CD4-positive, alpha-beta T cell treated with Interleukin-15 for 1 hour (primary cell): ENCODE measurements at places on chromosomes 6 and 20.

GRCh38 chr20:12598894-12599293, 409.9 kb upstream of the SPTLC3 start:
- DNase-seq: no peak

- no peak for DNase-seq
Observed at GRCh38 chr6:21726676-21727075, 133.1 kb downstream of the SOX4 start.

GRCh38 chr6:151452750-151453427, 963 bp upstream of the RMND1 start:
- DNase-seq: no peak

GRCh38 chr20:7930343-7930742, 9.9 kb downstream of the HAO1 start:
- no peak for DNase-seq

DNA sequence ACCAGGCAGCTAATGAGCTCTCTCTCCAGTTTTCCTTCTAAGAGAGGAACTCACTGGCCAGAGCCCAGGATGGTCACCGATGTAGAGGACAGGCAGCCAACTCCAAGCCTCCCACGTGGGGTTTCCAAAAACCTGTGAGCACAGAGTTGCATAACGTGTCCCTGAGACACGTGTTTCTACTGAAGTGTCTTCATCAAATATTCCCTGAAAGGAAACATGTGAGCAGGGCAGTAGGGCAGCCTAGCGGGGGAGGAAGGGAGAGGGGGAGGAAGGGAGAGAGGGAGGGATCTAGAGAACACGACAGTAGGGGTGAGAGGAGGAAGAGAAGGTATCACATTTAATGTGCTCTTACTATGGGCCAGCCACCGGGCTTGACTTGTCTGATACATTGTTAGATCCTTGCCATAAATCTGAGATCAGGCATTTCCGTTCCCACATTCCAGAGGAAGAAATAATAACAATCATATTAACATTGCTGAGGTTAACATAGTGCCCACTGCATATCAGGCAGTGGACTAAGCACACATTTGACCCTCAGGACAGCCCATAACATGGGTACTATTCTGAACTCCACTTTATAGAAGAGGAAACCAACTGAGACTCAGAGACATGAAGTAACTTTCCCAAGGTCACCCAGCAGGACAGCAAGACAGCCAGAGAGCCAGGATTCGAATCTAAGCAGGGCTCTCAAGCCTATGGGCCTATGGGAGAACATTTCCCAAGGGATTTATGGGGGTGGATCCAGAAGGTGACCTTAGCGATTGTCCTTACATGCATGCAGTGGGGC, 4.5 kb upstream of the SYS1 start:
- no peak for DNase-seq

DNA sequence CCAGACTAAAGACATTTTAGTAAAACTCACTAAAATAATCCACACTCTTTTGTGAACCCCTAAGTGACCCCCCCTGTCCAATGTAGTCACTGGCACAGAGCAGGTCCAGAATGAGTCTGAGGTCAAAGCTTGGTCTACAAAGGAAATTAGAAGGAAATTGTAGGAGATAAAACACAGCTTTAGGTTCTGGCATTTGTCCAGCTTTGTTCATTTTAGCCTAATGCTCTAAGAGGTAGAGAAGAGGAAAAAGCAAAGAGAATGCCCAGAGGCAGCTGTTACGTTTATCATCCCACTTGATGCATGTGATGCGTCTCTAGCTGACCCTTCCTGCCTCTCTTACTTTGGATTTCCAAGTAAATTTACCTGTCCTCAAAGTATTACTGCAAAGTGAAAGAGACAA, 62.5 kb downstream of the CNKSR3 start:
- no peak for DNase-seq

DNA sequence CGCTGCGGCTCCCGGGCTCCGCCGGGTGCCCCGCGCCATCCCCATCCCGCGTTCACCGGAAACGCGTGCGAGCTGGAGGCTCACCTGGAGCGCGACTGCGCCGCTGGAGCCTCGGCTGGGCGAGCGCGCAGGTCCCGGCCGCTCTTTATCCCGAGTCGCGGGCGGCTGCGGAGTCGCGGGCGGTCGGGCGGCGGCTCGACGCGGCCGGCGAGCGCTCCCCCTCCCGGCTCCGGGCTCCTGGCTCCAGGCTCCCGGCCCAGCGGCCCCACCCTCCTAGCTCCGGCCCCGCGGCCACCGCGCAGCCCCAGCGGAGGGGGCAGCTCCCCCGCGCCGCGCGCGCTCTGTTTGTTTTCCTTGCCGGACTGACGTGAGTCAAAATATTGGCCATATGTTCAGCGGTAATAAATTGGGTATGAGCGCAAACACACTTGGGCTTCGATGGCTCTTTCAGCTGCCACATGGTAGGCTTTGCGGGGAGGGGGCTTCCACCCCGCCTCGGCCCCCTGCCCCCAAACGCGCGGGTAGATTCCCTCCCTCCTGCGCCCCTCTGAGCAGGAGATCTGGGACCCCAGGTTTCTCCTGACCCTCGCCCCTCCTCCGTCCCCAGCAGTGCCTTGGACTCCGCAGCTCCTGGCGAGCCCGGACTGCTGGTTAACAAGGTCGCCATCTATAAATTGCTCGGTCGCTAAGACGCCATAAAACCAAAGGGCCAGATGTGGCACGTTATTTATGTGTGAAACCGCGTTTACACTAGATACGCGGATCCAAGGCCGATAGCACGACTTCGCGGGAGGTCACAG, 8.8 kb upstream of the NKX2-2 start:
- no peak for DNase-seq

- no peak for DNase-seq
Observed at GRCh38 chr20:12659942-12660341, 348.8 kb upstream of the SPTLC3 start.

DNA sequence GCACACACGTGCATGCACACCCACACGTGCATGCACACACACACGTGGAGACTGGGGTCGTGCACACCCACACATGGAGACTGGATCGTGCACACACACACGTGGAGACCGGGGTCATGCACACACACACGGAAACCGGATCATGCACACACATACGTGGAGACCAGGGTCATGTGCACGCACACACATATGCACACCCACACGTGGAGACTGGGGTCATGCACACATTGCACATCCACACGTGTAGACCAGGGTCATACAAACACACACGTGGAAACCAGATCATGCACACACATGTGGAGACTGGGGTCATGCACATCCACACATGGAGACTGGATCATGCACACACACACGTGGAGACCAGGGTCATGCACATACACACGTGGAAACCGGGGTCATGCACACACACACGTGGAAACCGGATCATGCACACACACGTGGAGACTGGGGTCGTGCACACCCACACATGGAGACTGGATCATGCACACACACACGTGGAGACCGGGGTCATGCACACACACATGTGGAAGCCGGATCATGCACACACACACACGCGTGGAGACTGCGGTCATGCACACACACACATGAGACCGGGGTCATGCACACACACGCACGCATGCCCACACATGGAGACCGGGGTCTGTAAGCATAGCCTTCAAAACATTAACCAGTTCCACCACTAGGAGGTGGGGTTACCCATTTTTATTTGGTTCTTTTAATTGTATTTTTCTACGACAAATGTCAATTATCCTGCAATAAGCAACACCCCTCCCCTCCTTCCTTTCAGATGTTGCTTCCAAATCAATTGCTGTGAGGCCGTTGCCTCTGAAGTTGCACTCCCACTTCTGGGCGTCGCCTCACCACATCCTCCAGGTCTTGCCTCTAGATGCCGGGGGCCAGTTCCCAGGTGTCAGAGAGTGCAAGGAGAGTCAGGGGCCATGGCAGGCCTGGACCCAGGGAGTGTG, 95.8 kb downstream of the TMEM242 start:
- no peak for DNase-seq

- no peak for DNase-seq
Observed at GRCh38 chr6:33860706-33861474, 57.1 kb upstream of the MLN start.

- no peak for DNase-seq
Observed at GRCh38 chr20:4127344-4127743, 112.0 kb upstream of the RNF24 start.

GRCh38 chr6:35168461-35168861, 27.3 kb upstream of the TCP11 start:
- no peak for DNase-seq

DNA sequence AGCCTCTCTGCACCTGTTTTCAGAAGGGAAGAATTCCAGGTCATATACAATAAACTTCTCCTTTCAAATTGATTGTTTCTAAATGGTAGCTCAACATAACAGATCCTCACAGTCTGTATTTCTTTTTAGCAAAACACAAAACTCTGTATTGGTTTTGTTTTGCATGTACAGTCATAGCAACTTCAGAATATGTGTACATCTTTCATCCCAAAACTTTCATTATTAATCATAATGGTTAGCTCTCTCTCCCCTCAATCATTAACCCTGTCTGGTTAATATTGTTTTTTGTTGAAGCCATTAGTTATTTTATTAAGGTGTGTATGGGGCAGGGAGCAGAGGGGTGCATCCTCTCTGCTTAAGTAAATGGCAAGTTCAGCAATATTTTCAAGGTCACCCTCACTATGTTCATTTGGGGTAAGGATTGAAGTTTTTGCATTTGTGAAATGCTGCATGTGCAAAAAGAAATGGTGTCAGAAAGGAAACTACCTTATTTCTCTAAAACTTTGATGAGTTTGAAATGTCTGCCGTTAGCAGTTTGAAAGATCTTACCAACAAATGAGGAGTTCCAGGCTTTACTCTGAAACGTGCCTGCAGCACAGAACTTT, 136.8 kb upstream of the BTBD3 start:
- DNase-seq: no peak

DNA sequence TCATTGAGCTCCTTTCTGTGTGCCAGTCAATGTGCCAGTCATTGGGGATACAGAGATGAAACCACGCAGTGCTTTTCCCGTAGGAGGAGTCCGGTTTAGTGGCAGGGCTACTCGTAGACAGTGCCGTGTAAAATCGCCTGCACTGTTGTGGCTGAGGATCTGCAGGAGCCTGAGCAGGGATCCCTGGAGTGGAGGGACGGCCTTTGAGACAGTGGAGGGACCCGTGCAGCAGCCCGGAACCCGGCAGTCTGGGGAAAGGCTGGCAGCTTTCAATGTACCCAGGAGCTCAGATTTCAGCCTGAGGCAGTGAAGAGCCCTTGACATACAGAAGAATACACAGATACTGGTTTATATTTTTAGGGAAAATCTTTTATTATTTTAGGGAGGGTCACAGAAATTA, 203.3 kb downstream of the ARID1B start:
- no peak for DNase-seq

DNA sequence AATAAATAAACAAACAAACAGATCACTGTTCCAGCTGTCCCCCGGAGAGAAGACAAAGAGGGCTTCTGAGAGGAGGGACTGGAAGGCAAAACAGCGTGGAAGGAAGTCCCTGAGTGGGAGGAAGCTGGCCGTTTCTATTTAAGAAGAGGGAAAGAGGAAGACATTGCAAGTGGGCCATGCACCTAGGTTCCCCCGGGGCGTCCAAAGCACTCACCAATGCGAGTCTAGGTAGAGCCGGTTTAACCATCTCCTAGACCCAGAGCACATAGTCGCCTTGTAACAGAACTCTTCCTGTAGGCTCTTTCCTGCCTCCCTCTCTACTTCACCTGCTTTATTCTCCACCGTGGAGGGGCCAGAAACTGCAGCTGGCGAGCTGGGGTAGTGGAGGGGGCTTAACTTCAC, 158.4 kb downstream of the ZDHHC14 start:
- DNase-seq: no peak

GRCh38 chr6:10522929-10523573, 1.9 kb downstream of the GCNT2 start:
- DNase-seq: no peak

GRCh38 chr6:51184046-51184445, 365.4 kb downstream of the TFAP2B start:
- no peak for DNase-seq

DNA sequence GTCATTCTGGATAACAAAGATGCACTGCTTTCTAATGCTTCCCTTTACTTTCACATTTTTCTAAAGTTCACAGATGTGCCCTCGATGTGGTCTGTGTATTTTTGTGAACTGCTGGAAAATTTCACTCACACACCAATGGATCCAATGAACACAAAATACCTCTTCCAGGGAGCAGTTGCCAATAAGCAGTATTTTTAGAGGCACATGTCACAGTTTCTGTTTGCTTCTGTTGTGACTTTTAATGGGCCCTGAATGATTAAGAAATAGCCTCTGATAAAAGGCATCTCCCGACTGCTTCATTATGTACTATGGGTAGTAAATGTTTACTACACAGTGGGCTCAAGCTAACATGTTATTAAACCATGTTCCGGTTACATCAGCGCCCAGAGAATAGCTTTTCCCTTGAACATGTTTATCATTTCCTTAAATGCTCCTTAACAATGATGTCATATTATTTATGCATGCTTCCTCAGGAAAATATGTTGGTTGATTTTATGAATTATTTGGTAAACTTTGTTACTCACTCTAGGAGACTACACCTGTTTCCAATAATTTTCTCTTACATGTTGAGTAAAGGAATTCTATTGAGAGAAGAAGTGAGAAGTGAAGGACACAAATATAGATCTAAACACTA, 188.0 kb downstream of the KCNQ5 start:
- DNase-seq: no peak

- no peak for DNase-seq
Observed at GRCh38 chr6:42350911-42351310, 100.8 kb downstream of the TRERF1 start.

GRCh38 chr20:39249798-39250197, 287.7 kb downstream of the DHX35 start:
- DNase-seq: no peak

- no peak for DNase-seq
Observed at GRCh38 chr6:41770381-41771057, 9.2 kb downstream of the FRS3 start.

GRCh38 chr6:106512968-106513574, 116.2 kb downstream of the RTN4IP1 start:
- DNase-seq: no peak

GRCh38 chr20:15703171-15703911, 869.9 kb downstream of the KIF16B start:
- no peak for DNase-seq

DNA sequence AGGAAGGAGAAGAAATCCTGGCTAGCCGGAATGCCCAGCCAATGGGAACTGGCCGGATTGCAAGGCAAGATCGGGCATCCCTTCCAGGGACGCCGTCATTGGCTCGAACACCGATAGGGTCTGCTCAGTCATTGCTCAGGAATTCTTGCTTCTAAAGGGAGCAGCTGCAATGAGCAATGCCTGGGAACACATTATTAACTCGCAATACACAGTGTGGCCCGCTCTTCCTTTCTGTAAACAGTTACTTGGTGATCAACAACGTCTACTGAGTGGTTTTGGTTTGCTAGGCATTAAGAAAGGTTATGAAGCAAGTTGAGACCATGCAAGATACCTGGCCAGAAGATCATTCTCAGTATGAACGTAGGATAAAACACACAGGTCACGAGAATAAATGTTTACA, 165.4 kb upstream of the CITED2 start:
- no peak for DNase-seq
